ENCODE measurements at places on chromosomes 4 and X.
A peak's percentile ranks its signal among the peaks of the same experiment; 100 is the strongest.

GRCh38 chrX:1354036-1355019 lies 17.7 kb downstream of the IL3RA start:
- DNase-seq, result no peak

GRCh38 chr4:26326791-26327190 lies 6.0 kb downstream of the RBPJ start:
- DNase-seq, result no peak

- peak; percentile 65 for DNase-seq
Measured at GRCh38 chrX:16215660-16216059, 48.4 kb downstream of the MAGEB17 start.

- DNase-seq, result peak; percentile 28
Measured at GRCh38 chr4:185773419-185773818, 38.6 kb downstream of the SORBS2 start.

GRCh38 chr4:150079081-150079581 lies 886 bp downstream of the DCLK2 start:
- peak; percentile 33 for DNase-seq

- DNase-seq, result no peak
Measured at GRCh38 chr4:6504900-6505496, 32.6 kb upstream of the PPP2R2C start.

DNA sequence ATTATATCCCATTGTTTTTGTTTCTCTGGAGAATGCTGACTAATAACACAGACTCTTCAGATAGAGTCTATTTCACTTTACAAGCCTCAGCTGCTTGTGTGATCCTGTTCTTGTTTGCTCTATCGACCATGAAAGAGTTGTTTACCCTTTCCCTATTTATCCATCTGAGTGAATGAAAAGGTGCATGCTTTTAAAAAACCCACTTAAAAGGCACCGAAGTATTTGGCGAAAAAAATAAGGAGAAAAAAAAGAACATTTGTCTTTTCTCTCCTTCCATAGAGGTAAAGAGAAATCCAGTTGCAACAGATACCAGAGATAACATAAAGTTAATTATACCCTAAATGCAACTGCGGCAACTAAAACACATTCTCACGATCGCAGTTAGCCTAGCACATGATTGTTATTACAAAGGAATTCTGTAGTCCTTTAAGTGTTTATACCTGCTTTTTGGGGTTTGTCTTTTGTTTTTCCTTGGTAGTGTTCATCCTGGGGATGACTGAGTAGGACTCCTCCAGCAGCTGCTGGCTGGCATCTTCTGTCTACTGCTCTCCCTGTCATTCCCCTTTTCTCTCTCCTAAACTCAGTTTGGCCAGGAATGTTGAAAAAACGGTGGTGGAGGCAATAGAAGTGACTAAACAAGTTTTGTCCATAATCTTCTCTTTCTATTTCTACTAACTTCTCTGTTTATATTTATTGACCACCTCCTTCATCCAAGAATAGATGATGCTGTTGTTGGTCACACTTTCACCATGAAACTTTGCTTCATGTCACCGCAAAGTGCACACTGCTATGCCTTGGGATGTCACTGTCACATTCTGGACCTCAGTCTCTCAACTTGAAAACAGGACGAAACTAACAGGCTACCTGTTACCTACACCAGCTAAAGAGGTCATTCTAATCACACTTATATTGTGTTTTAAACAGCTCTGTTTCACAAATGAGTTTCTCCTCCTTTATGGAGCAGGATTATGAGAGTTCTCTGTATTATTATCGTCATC lies 41.9 kb upstream of the FRAS1 start:
- no peak for DNase-seq

DNA sequence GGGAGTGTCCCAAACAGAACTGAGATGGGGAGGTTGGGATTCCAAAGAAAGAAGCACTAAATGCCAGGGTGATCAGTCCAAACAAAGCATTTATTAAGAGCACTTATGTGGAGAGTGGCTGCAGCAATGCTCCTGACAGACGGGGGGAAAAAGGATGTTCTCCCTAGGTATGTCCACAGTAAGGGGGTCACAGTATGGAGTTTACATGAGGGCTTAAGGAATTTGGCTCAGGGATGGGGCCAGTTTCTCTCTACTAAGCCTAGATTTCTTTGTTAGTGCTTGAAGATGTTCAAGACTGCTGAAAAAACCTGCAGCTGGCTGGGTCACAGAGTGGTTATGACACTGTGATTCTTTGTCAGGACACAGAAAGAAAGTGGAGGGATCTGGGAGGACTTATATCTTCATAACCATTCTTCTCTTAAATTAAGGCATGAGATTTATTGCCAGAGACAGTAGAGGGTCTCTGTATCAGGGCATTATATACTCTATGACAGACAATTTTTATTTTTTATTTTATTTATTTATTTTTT lies 1468.0 kb downstream of the C4orf33 start:
- DNase-seq, result no peak

GRCh38 chr4:163063891-163064290 lies 102.8 kb downstream of the NAF1 start:
- DNase-seq, result no peak

- no peak for DNase-seq
Measured at GRCh38 chrX:109264878-109265277, 217.0 kb downstream of the GUCY2F start.

- no peak for DNase-seq
Measured at GRCh38 chr4:141686146-141686775, 49.9 kb downstream of the IL15 start.

DNA sequence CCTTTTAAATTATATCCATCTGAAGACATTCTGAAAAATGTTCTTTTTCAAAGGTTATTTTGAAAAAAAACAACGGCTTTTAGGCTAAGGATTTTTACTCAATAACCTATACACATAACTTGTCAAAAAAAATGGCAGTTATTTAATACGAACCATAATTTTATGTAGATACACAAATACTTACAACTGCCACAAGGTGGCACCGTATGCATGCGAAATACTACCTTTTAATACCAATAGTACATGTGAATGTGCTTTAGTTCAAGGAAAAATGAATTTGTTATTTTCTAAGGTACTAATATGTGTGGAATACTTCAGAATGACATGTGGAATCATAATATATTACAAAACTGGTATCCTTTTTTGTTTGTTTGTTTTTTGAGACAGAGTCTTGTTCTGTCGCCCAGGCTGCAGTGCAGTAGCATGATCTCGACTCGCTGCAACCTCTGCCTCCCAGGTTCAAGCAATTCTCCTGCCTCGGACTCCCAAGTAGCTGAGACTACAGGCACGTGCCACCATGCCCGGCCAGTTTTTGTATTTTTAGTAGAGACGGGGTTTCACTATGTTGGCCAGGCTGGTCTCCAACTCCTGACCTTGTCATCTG lies 4.6 kb upstream of the MAD2L1 start:
- DNase-seq, result peak; percentile 65

DNA sequence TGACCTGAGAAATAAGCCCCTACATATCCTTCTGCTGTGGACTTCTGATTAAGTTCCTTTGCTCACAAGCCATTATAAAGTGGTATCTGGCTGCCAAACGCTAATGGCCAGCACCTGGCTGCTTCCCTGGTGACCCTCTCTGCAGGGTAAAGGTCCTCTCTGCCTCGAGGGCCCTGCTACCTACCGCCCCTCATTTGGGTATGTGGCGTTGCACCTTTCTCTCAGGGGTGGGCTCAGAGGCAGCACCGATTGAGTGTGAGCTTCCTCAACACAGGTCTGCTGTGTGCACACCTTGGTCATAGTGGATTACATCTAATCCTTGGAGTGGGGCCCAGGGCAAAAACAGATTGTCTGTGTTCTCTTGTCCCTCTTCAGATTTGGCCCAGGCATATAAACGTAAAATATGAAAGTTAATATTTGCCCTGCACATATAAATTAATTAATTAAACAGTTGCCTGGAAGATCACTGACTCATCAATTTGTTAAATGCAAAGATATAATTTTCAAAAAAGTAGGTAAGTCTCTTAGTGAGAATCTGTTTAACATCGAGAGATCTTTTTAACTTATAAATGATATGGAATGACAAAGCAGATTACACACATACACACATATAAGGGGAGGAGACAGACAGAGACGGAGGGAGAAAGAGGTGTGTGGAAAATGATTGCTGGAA lies 174.5 kb upstream of the SMIM31 start:
- DNase-seq, result no peak

- no peak for DNase-seq
Measured at GRCh38 chrX:36575670-36576069, 432.5 kb upstream of the FAM47C start.

DNA sequence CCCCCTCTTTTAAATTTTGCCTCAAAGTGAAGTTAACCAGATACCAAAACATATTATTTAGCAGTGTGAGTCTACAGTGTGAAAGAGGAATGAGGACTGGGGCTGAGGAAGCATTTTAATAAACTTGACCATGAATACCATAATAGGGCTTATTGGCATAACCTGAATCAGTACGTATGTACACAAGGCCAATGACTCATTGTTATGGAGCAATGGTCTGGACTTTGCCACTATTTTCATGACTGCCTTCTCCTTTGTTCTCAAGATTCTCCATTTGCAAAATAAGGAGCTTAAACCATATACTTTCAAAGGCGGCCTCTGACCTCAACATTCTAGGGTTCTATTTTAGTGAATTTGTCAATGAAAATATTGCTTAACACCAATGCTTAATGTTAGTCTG lies 102.8 kb upstream of the OR13H1 start:
- peak; percentile 85 for DNase-seq

Data from HAP-1 (cell line).